Heart right ventricle (tissue), 16 donors: ENCODE measurements at places on chromosomes 2 and 18. TPM values are rescaled to one million over a fixed set of nuclear protein-coding genes. Genes with fewer than 3 reads are reported as not detected.

DNA sequence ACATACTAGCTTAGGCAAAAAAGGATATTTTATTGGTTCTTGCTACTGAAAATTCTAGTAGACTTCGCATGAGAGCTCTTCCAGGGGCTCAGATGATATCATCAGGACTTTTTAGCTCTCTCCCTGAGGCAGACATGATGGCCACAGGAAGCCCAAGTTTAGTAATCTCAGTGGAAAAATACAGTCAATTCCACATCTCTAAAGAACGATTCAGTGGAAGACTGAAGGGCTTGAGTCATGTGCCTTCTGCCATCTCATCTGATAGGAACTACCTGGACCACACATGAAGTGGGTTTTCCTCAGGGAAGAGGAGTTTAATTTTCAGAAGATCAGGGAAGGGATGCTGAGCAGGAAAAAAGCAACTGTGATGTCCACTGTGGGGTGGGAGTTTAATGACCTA is 117.3 kb downstream of the TTC27 start:
- DNase-seq, result no peak

DNA sequence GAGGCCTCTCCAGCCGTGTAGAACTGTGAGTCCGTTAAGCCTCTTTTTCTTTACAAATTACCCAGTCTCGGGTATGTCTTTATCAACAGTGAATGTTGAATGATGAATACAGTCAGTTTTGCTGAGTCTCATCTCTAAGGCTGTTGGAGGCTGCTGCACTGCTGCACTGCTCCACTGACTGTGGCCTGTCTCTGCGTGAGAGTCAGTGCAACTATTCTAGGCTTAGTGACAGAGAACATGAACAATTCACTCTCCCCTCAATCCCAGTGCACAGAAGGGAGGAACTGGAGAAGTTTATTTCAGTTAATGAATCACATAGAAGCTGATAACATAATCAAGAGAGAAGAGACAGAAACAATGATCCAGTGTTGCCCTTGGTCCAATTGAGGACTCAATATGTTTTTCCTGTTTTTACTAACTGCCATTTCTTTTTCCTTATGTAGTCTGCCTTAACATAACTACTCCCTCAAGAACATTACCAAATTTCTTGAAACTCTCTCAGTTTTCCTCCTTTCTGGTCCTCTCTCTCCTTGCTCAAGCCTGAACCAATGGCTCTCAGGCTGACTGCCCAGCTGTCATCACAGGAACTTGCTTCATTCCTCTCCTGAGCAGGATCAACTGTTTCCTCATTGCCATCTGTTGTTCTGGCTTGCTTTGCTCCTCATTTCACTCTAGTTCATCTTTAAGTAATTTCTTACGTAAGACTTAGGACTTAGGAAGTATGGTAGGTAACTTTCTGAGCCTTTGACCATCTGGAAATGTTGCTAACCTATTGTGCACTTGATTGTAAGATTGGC is 483.2 kb downstream of the METTL4 start:
- DNase-seq, result peak; percentile 31

- DNase-seq, result no peak
Observed at GRCh38 chr2:170739048-170739447, 23.9 kb downstream of the SP5 start.

DNA sequence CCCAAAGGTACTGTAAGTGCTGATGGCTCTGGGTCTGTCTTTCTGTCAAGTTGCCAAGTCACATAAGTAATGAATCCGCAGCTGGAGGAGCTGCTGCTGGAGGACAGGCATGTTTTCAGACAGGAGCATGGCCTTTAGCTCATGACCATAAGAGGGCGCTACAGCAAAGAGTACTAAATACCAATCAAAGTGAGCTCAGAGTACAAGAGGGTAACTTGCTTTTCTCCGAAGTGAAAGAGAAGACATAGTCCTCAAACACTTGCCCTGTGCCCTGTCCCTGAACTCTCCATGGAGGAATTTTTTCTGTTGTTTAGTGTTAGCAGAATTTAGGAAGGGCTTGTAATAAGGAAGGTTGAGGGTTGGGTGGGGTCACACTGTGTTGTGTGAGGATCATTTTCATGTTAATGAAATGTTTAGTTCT is 58.0 kb upstream of the EML6 start:
- DNase-seq, result no peak

- no peak for DNase-seq
Observed at GRCh38 chr18:45839414-45840395, 14.2 kb downstream of the SIGLEC15 start.

Gene AQP12A
- not detected for polyA plus RNA-seq

DNA sequence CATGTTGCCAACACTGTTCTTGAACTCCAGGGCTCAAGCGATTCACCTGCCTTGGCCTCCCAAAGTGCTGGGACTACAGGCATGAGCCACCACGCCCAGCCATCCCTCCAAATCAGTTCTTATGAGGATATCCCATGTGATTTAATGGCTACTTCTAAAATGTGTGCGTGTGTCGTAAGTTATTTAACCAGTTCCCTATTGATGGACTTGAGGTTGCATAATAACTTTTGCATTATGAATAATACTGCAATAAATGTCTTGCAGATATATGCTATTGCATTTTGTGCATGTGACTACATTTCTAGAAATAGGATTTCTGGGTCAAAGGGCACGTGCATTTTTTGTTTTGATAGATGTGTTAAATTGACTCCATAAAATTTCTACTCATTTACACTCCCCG is 19.0 kb downstream of the DIPK1C start:
- DNase-seq, result no peak

- no peak for DNase-seq
Observed at GRCh38 chr2:207352978-207353671, 176.6 kb upstream of the CREB1 start.

DNA sequence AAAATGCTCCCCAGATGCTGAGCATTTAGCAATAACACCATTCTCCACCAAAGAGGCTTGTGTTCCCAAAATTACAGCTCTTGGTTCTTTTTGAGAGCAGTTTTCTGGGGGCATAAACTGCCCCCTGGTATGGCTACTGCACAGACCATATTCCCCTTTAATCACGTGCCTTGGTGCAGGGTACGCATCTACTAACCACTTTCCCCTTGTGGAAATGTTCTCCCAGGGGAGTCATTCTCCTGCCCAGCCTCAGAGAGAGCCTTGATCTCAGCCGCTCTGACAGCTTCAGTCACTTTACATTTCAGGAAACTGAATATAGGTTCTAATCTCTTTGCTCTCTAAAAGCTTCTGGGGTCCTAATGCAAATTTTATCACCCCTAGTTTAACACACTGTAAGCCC is 44.7 kb upstream of the EML6 start:
- no peak for DNase-seq

DNA sequence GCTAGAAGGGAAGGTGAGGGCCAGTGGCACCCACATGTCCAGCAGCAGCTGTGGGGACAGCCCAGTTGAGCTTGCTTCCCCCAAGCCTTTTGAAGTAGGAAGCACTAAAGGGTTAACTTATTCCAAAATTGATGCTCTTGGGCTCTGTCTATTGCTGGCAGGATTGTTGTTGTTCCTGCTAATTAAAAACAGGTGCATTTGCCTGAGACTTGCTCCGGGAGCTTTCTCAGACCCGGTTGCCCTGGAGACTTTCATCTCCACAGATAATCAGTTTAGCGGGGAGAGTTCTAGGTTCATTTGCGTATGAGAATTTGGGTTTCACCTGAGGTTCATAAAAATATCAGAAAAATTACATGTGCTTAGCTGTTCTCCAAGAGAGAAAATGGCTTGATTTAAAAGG is 277.3 kb downstream of the LRATD1 start:
- DNase-seq, result no peak

Gene PDE11A
- 0.12 TPM for polyA plus RNA-seq

Gene KCNK3
- 3.3 TPM for polyA plus RNA-seq

Gene CEBPZOS
- polyA plus RNA-seq, result 27.3 TPM

- DNase-seq, result no peak
Observed at GRCh38 chr2:127523269-127523939, 2.9 kb downstream of the IWS1 start.

Gene NT5DC4
- not detected for polyA plus RNA-seq

- DNase-seq, result no peak
Observed at GRCh38 chr2:10311736-10312135, 9.0 kb downstream of the HPCAL1 start.

- no peak for DNase-seq
Observed at GRCh38 chr2:7878786-7879482, 802.9 kb upstream of the ID2 start.
